Effector memory CD8-positive, alpha-beta T cell (primary cell): ENCODE measurements at places on chromosomes 1 and 21.

DNA sequence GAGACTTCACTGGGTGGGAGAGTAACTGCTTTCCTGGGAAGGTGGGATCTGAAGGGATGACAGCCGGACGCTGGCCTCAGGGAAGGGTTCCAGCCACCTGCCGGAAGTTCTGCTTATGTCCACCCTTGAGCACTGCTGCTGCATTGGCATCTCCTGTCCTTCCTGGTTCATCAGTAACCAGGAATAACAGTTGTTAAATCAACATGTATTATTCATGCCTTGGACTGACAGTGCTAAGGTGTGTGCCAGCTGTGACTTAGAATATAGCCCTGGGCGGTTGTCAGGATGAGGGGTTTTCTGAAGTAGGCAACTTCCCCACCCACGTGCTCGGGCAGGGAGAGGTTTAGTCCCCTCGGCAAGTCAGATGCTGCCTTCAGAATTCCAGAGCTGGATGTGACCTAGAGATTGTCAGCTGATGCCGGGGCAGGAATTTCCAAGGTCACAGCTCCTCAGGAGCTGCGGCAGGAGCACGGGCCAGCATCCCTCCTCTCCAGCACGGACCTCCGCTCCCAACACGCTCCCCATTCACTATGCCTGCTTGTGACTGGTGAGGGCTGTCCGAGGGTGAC, 17.9 kb downstream of the CLDN14 start:
- H3K27ac ChIP-seq: no peak overlapping the region
- no peak for DNase-seq
- peaks cover 2% of the 10 kb centered on the region for H3K36me3 ChIP-seq
- H3K27me3 ChIP-seq: peaks cover 31% of the 10 kb centered on the region
- no peak overlapping the region for H3K4me3 ChIP-seq

GRCh38 chr1:14925336-14926136, 228.0 kb upstream of the TMEM51 start:
- peak overlapping the region; percentile 61 for H3K4me3 ChIP-seq
- peaks cover 7% of the 10 kb centered on the region for H3K4me1 ChIP-seq
- H3K27me3 ChIP-seq: peaks cover 85% of the 10 kb centered on the region
- H3K36me3 ChIP-seq: no peaks in the 10 kb centered on the region

DNA sequence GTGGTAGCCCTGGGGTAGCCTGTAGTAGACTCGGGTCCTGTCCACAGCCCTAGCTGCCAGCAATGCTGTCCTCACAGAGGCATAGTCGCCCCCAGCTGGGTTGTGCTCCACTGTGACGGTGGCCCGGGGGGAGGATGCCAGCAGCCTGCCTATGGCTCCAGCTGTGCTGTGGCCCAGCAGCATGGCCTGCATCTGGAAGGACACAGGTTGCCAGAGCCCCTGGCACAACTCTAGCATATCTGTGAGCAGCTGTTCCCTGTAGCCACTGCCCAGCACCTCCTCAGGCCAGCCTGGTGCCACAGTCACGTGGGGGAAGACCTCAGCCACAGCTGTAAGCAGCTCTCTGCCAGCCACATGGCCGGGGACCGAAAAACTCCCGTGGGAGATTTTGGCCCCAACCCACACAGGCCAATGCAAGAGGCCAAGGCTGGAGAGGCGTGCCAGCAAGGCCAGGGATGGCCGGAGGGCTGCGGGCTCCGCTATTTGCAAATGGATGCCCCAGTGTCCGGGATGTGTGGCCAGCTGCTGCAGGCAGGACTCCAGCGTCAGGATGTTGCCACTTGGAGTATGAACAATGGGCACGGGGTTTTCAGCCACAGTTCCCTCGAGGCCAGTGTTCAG, 13.9 kb downstream of the FAM151A start:
- H3K4me3 ChIP-seq: no peak overlapping the region
- no peaks in the 10 kb centered on the region for H3K27me3 ChIP-seq
- no peaks in the 10 kb centered on the region for H3K36me3 ChIP-seq
- H3K4me1 ChIP-seq: peaks cover 9% of the 10 kb centered on the region
- DNase-seq: no peak
- H3K27ac ChIP-seq: no peak overlapping the region

- H3K4me1 ChIP-seq: no peaks in the 10 kb centered on the region
- no peak overlapping the region for H3K27ac ChIP-seq
- DNase-seq: no peak
- H3K4me3 ChIP-seq: no peak overlapping the region
- no peaks in the 10 kb centered on the region for H3K27me3 ChIP-seq
Measured at GRCh38 chr21:40923901-40924300, 76.9 kb upstream of the DSCAM start.

DNA sequence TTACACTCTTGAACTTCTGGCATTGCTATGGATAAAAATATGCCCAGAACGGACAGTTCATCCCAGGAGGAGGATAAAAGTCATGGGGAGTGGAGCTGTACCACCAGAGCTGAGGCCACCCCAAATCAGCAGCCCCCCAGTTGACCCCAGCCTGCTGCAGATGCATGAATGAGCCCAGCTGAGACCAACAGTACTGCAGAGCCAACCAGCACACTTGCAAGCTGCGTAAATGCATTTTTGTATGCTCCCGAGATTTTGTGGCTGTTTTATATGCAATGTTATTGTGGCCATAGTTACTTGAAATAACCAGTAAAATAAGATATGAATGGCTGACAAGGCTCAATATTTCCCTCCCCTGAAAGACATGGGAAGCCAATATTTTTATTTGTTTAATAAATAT, 264.6 kb downstream of the DUSP10 start:
- H3K27me3 ChIP-seq: peaks cover 21% of the 10 kb centered on the region
- DNase-seq: no peak
- H3K4me3 ChIP-seq: no peak overlapping the region
- no peak overlapping the region for H3K27ac ChIP-seq
- H3K4me1 ChIP-seq: no peaks in the 10 kb centered on the region

- H3K27me3 ChIP-seq: no peaks in the 10 kb centered on the region
- no peak for DNase-seq
- H3K4me1 ChIP-seq: peaks cover 41% of the 10 kb centered on the region
- peaks cover 31% of the 10 kb centered on the region for H3K36me3 ChIP-seq
- H3K27ac ChIP-seq: no peak overlapping the region
Measured at GRCh38 chr1:40187399-40187798, 26.2 kb downstream of the RLF start.

DNA sequence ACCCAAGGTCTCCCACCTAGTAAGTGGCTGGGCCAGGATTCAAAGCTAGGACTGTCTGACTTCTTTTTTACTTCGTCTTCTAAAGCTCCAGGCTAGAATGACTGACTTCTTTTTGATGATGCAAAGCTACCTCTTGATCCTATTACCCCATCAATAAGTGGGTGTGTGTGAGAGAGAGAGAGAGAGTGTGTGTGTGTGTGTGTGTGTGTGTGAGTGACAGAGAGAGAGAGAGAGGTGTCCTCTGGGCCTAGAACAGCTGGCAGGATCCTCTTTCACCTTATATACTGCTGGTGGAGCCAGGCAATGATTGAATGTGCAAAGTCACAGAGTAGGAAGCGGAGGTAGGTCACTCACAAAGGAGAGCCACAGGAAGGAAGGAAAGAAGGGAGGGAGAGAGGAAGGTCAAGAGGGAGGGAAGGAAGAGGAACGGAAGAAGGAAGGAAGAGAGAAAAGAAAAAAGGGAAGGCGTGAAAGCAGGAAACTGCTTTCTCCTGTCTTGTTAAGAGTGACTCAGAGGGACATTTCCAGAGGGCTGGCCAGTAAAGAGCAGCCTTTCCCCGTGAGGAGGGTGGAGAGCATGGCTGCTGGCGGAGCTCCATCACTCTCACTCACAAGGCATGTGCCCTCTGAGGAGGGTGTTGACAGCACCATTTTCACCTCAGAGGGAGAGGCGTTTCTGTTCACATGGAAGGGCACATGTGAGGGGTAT, 68.9 kb downstream of the CDC7 start:
- no peaks in the 10 kb centered on the region for H3K27me3 ChIP-seq
- peak overlapping the region; percentile 17 for H3K4me3 ChIP-seq
- peak overlapping the region; percentile 85 for H3K27ac ChIP-seq
- no peak for DNase-seq
- peaks cover 22% of the 10 kb centered on the region for H3K4me1 ChIP-seq
- peaks cover 4% of the 10 kb centered on the region for H3K36me3 ChIP-seq

DNA sequence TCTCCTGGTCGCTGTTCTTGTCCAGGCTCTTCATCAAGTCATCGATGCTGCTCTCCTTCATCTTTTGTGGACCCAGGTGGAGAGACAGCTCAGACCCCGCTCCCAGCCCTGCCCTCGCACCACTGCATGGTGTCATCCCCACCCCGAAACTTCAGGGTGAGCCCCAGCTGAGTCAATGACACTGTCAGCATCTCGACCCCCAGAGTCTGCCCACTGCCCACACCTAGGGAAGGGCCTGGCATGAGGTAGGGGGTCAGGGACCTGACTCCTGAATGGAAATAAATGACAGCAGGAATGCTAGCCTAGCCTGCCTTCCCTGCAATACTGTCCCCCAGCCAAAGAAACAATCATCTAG, 1.6 kb upstream of the S100A6 start:
- peaks cover 71% of the 10 kb centered on the region for H3K4me1 ChIP-seq
- peaks cover 45% of the 10 kb centered on the region for H3K36me3 ChIP-seq

- H3K4me1 ChIP-seq: peaks cover 9% of the 10 kb centered on the region
- peaks cover 87% of the 10 kb centered on the region for H3K27me3 ChIP-seq
- no peak overlapping the region for H3K27ac ChIP-seq
- peaks cover 32% of the 10 kb centered on the region for H3K36me3 ChIP-seq
- no peak for DNase-seq
Measured at GRCh38 chr1:63330331-63330916, 8.1 kb downstream of the FOXD3 start.

DNA sequence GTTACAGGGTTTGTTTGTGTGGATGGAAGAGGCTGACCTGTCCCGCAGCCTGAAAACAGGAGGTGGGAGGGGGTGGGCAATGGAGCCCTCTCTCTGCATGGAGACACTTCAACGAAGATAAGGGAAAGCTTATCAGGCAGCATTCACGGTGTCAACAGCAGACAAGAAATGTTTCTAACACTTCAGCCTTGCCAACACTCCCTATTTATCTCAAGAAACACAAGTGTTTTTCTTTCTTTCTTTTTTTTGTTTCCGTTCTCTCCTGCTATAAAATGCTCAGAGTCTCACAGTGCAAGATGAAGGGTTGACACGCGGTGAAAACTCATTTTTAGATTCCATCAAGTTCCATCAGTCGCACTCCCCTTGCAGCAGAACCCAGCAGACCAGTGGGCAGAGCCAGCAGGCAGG, 594.4 kb downstream of the MATN1 start:
- DNase-seq: no peak
- H3K27ac ChIP-seq: no peak overlapping the region
- H3K4me3 ChIP-seq: no peak overlapping the region
- no peaks in the 10 kb centered on the region for H3K36me3 ChIP-seq
- H3K27me3 ChIP-seq: peaks cover 39% of the 10 kb centered on the region
- peaks cover 2% of the 10 kb centered on the region for H3K4me1 ChIP-seq

- H3K27ac ChIP-seq: no peak overlapping the region
- peaks cover 29% of the 10 kb centered on the region for H3K36me3 ChIP-seq
- H3K27me3 ChIP-seq: no peaks in the 10 kb centered on the region
- H3K4me1 ChIP-seq: peaks cover 3% of the 10 kb centered on the region
Measured at GRCh38 chr1:86380257-86380861, 15.8 kb downstream of the ODF2L start.

GRCh38 chr1:40838045-40838979, 23.9 kb downstream of the CITED4 start:
- H3K27me3 ChIP-seq: no peaks in the 10 kb centered on the region
- no peak overlapping the region for H3K27ac ChIP-seq
- DNase-seq: no peak
- no peak overlapping the region for H3K4me3 ChIP-seq
- peaks cover 5% of the 10 kb centered on the region for H3K4me1 ChIP-seq
- H3K36me3 ChIP-seq: no peaks in the 10 kb centered on the region

- H3K27ac ChIP-seq: no peak overlapping the region
- H3K36me3 ChIP-seq: no peaks in the 10 kb centered on the region
- H3K4me1 ChIP-seq: no peaks in the 10 kb centered on the region
- DNase-seq: no peak
- H3K4me3 ChIP-seq: no peak overlapping the region
- H3K27me3 ChIP-seq: no peaks in the 10 kb centered on the region
Measured at GRCh38 chr1:91661121-91661520, 160.5 kb downstream of the CDC7 start.

GRCh38 chr1:212072047-212072446, 36.5 kb downstream of the DTL start:
- DNase-seq: no peak
- peaks cover 5% of the 10 kb centered on the region for H3K4me1 ChIP-seq
- H3K27ac ChIP-seq: no peak overlapping the region
- H3K27me3 ChIP-seq: no peaks in the 10 kb centered on the region
- H3K4me3 ChIP-seq: no peak overlapping the region

DNA sequence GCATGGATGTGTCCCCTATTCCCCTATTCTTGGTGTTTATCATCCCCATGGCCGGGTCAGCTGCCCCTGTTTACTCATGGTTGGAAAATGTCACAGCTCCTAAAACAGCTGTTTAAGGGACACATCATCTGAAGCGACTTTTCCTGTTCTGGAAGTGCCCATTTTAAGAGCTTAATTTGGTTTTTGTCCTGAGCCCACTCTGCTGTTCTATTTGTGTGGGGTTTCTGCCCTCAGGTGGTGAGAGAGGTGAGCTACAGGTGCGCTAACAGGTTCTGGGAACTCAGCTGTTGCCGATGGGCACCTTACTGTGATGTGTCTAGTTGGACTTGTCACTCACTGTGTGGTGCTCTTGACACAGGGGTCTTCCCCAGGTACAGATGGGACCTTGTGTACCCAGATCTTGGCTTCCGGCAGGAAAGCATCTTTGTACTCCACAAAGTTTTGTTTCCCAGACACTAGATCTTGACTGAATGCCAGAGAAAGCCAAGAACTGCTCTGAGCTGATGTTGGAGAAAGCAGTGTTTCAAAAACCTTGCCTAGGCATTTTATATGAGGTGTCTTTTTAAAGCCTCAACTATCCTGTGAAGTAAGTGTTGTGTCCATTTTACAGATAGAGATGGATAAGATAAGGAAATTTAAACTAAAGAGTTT, 59.0 kb upstream of the CD1D start:
- H3K27ac ChIP-seq: no peak overlapping the region
- H3K4me3 ChIP-seq: no peak overlapping the region

DNA sequence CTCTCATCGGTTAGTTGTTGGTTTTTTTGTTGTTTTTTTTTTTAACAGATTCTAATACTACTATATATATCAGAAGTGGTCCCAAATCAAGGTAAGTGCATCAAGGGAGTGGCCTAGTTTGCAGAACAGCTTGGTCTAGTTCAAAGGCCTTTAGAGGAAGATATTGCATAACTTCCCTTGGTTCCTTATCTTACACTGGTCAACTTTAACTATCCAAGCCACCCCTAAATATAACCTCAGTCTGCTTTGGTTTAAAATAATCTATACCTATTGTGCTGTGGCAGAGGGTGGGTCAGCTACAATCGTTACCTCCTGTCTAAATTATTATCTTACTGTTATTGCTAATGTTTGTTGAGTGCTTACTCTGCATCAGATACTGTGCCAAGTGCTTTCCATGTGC, 6.9 kb downstream of the S100A12 start:
- H3K27me3 ChIP-seq: peaks cover 49% of the 10 kb centered on the region
- H3K36me3 ChIP-seq: no peaks in the 10 kb centered on the region
- H3K27ac ChIP-seq: no peak overlapping the region
- H3K4me1 ChIP-seq: no peaks in the 10 kb centered on the region
